ENCODE measurements at places on chromosomes 3 and 15. TPM values are rescaled to one million over a fixed set of nuclear protein-coding genes. Genes with fewer than 3 reads are reported as not detected.

SLC25A20 gene
- total RNA-seq = 100 TPM

SCG5 gene
- 4.7 TPM for total RNA-seq

PPM1L gene
- 6.9 TPM for total RNA-seq

CCR3 gene
- not detected for total RNA-seq

RMDN3 gene
- total RNA-seq = 25.9 TPM

CP gene
- total RNA-seq = 3,257 TPM

TMIE gene
- 0.31 TPM for total RNA-seq

RLBP1 gene
- not detected for total RNA-seq

DNA sequence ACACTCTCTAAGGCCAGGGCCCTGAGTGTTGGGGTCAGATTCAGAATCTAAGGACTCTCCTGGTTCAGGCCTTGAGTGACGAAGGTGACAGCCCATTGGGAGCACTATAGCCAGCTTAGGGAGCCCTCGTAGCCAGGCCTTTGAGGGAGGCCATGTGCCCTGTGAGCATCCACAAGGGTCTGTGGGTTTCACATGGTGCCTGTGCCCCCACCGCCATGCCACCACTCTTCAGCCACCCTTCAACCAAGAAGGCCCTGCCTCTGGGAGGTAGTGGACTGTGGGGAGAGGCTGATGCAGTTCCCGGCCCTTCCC lies 37.5 kb downstream of the TSPAN3 start:
- no peaks in the 10 kb centered on the region for H3K4me1 ChIP-seq
- H3K4me3 ChIP-seq = no peak overlapping the region
- peak; percentile 40 for DNase-seq
- H3K27me3 ChIP-seq = no peaks in the 10 kb centered on the region
- no peaks in the 10 kb centered on the region for H3K36me3 ChIP-seq

- no peak for DNase-seq
- no peaks in the 10 kb centered on the region for H3K4me1 ChIP-seq
- no peaks in the 10 kb centered on the region for H3K27me3 ChIP-seq
- H3K27ac ChIP-seq = no peak overlapping the region
- no peaks in the 10 kb centered on the region for H3K36me3 ChIP-seq
These were observed 137.0 kb upstream of the SLCO3A1 start for GRCh38 chr15:91716536-91716935.

GRCh38 chr3:152270937-152271336 lies 2.2 kb downstream of the MBNL1 start:
- peaks cover 6% of the 10 kb centered on the region for H3K4me1 ChIP-seq
- H3K27ac ChIP-seq = peak overlapping the region; percentile 97
- no peaks in the 10 kb centered on the region for H3K27me3 ChIP-seq

DNA sequence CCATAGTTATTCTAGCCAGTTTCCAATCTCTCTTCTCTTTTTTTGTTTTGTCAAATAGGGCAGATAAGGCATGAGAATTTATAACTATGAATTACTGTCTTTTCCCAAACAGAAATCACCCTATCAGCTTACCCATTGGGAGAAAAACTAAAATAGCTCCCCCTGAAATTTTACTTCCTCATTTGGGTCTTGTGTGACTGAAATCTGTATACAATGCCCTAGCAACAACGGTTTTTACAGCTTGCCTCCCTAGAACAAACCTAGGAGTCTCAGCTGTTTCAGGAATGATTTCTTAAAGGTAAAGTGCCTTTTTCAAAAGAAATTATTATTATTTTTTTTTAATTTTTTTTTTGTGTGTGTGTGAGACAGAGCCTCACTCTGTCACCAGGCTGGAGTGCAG lies 56.8 kb downstream of the CD86 start:
- no peak for DNase-seq
- H3K4me3 ChIP-seq = no peak overlapping the region
- H3K4me1 ChIP-seq = no peaks in the 10 kb centered on the region
- no peaks in the 10 kb centered on the region for H3K27me3 ChIP-seq
- H3K36me3 ChIP-seq = no peaks in the 10 kb centered on the region

- no peaks in the 10 kb centered on the region for H3K36me3 ChIP-seq
- H3K4me3 ChIP-seq = no peak overlapping the region
- no peak overlapping the region for H3K27ac ChIP-seq
- H3K4me1 ChIP-seq = no peaks in the 10 kb centered on the region
- no peak for DNase-seq
- no peaks in the 10 kb centered on the region for H3K27me3 ChIP-seq
These were observed 469.6 kb upstream of the DPPA4 start for GRCh38 chr3:109806929-109807328.

DNA sequence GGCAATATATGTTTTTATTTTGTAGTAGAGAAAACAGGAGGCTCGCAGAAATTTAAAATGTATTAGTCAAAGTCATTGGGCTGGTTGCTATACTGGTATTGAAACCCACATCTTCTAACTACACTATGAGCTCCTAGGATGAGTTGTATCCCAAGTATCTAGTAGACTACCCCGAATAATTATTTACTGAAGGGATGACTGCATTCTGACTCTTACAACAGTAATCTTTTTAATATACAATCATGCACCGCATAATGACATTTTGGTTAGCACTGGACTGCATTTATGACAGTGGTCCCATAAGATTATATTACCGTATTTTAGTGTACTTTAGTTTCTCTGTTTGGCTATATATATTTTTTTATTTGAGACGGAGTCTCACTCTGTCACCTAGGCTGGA lies 15.3 kb downstream of the PIGB start:
- H3K27ac ChIP-seq = no peak overlapping the region
- H3K4me3 ChIP-seq = no peak overlapping the region
- no peaks in the 10 kb centered on the region for H3K27me3 ChIP-seq

GRCh38 chr15:95639208-95639607 lies 691.3 kb upstream of the NR2F2 start:
- no peaks in the 10 kb centered on the region for H3K36me3 ChIP-seq
- H3K27me3 ChIP-seq = no peaks in the 10 kb centered on the region
- no peaks in the 10 kb centered on the region for H3K4me1 ChIP-seq
- no peak for DNase-seq

GRCh38 chr15:91783008-91783407 lies 70.5 kb upstream of the SLCO3A1 start:
- no peaks in the 10 kb centered on the region for H3K4me1 ChIP-seq
- H3K27ac ChIP-seq = no peak overlapping the region

DNA sequence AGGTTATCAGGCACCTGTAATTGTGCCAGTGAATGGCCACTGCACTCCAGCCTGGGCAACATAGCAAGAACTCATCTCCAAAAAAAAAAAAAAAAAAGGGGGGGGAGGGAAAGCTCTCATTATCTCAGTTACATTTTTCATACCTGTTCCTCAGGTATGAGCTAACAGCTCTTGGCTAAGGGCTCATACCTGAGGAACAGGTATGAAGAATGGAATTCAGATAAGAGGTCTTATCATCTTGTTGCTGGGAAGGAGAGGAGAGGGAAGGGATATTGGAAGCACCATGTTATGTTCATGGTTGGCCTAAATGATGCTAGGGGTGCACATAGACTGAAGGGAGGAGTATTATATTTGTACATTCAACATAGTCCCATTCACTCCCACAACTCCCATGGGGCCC lies 2.6 kb downstream of the SLC15A2 start:
- H3K4me3 ChIP-seq = no peak overlapping the region
- H3K4me1 ChIP-seq = peaks cover 9% of the 10 kb centered on the region
- DNase-seq = no peak

DNA sequence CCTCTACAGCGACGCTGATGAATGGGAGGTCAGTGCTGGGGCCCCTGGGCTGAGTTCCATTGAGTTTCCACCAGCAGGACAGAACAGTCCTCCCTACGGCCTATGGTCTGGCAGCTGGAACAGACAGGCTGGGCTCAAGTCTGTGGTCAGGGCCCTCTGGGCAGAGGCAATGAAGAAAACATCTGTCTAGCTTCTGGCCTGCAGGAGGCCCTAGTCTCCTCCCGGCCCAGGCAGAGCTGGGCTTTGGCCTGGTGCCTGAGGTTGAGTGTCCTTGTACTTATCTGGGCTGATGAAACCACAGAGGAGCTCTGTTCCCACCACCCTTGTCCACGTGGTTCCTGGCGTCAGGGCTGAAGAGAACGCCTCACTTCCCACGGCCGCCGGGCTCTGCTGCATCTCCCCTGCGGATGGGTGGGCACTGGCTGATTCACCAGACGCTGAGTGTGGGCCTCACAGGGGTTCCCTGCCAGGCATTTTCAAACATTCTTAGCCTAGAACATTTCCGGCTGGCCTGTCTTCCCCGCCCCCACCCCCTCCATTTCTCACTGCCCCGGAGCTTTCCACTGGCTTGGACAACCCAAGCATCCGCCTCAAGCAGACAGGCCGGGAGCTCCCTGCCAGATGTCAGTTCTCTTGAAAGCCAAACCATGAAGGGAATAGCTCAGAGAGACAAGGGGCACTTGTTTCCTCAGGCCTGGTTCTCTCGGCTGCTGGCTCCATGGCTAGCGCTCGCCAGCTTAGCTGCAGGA lies 20.3 kb downstream of the PPCDC start:
- peak overlapping the region; percentile 11 for H3K4me3 ChIP-seq
- H3K27me3 ChIP-seq = no peaks in the 10 kb centered on the region
- DNase-seq = peak; percentile 94
- peak overlapping the region; percentile 67 for H3K27ac ChIP-seq
- H3K4me1 ChIP-seq = no peaks in the 10 kb centered on the region

All from right lobe of liver (tissue), 6 donors.